ENCODE measurements at places on chromosomes 16 and 17.
A peak's percentile ranks its signal among the peaks of the same experiment; 100 is the strongest.

GRCh38 chr17:56593086-56593645 lies 333 bp upstream of the NOG start:
- peak; percentile 7 for DNase-seq

DNA sequence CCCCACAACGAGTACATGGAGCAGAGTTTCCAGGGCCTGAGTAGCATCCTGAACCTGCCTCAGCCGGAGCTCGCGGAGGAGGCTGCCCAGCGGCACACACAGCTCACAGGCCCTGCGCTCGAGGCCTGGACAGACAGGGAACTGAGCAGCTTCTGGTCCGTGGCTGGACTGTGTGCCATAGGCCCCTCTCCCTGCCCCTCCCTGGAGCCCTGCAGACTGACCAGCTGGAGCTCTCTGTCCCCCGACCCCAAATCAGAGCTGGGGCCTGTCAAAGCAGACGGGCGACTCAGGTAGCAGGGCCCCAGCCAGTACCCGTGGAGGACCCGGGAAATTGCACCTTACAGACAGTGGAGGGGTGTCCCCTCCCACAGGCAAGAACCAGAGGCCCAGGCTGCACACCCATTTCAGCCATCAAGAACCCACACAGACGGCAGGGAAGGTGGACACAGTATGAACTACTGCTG lies 13.0 kb downstream of the MRPL27 start:
- no peak for DNase-seq

- no peak for DNase-seq
These were observed 112.8 kb downstream of the PLCG2 start for GRCh38 chr16:81891736-81892364.

- no peak for DNase-seq
These were observed 10.3 kb upstream of the MED9 start for GRCh38 chr17:17466511-17466910.

- DNase-seq, result no peak
These were observed 10.7 kb downstream of the DLG4 start for GRCh38 chr17:7208754-7209460.

DNA sequence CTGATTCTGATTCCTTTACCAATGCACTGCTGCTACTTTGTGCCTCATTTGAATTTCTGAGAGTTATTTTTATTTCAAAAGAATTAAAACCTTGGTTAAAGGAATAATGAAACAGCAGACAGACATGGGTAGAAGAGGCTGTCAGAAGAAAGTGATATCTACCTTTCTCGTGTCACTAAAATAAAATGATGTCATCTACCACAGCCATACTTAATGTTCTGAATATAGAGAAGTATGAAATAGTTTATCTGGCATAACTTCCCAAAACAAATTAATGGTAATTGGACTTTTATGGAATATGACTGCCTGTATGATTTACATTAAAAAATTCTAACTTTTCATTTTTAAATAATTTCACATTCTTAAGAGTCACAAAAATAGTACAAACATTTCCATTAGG lies 52.5 kb downstream of the EFCAB13 start:
- DNase-seq, result no peak

GRCh38 chr16:77868478-77868877 lies 80.1 kb downstream of the VAT1L start:
- DNase-seq, result no peak

- no peak for DNase-seq
These were observed 3.5 kb downstream of the CORO7 start for GRCh38 chr16:4412854-4413253.

DNA sequence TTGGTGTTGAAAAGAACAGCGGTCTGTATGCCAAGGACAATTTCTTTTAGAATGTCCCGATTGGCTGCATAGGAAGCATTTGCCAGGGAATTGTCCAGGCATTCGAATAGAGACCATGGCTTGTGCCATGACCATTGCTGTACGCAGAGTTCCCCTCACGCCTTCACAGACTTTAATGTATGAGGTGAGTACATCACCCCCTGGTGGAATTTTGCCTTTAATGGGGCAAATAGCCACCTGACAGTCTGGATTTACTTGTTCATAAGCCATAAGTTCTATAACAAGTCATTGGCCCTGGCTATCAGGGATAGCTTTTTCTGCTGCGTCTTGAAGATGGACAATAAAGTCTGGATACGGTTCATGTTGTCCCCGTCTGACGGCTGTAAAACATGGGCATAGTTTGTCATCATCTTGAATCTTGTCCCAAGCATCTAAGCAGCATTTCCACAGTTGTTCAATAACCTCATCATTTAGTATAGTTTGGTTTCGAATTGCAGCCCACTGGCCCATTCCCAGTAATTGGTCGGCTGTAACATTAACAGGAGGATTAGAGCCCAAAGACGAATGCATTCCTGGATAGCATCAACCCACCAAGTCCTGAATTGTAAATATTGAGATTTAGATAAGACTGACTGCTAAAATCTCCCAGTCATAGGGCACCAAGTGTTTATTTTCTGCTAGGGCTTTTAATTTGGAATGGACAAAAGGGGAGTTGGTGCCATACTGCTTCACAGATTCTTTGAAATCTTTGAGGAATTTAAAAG lies 67.7 kb upstream of the ARL4D start:
- no peak for DNase-seq

DNA sequence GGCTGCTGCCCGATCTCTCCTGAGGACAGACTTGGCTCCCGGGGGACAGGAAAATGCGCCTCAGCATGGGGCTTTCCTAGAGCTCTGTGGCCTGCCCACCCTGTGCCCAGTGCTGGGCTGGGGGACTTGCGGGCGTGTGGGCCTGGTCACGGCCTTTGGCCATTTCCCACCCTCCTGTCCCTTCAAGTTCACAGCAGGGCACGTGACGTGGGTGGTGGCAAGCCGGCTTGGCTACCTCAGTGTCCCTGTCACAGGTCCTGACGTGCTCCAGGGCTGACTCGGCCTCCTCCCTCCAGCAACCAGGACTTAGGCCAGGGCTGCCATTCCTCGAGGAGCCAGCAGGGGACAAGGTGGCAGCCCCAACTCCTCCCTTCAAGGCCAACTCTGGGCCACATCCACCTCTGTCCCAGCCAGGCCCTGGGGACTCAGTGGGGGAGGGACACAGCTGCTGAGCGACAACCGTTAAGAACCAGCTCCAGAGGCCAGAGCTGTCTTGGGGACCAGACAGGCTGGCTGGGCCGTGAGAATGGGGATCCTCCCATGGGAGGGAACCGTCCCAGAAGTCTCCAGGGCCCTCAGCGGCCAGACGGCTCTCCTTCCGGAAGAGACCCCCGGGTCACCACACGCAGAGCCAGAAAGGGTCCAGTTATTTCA lies 981 bp upstream of the UNC13D start:
- no peak for DNase-seq
